Hepatic stellate cell (primary cell): ENCODE measurements at places on chromosomes 5 and 9.
A peak's percentile ranks its signal among the peaks of the same experiment; 100 is the strongest.

GRCh38 chr5:169551146-169551545 lies 32.4 kb upstream of the SPDL1 start:
- no peak for DNase-seq

- no peak for DNase-seq
Measured at GRCh38 chr5:146082798-146083197, 22.6 kb downstream of the PLAC8L1 start.

DNA sequence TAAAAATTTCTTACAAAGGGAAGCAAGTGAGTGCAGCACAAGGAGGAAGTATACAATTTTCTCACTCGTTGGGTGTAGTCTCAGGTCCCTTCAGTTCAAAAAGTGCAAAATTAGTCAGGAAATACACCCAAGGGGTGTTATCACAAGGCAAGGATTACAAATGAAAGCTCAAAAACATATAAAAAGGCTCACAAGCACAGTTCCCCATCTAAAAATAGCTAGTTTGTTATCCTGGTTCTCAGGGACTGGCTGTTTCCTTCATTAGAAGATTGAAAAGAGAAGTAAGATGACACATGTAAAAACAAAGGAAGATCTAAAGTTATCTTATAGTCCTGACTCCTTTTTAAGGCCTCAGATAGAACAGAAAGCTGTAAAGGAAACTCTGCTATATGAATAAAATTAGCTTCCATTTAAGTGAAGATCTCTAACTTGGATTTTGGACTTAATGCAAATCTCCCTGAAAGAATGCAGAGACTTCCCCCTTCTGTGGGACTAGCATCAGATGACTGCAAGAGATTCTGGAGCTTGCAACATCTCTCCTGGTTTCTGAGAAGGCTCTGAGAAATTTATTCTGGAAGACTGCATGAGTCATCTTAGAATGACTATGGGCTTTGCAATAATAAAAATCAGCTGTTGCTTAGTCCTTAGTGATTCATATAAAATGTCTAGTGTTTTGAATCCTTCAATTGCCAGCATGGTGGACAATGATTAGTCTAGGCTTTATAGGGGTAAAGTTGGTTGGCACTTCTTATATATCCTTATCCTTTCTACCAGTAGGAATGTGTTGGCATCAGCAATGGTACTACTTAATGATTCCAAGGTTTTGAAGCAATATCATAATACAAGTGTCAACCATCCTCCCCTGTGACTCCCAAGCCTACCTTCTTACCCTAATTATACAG lies 25.4 kb downstream of the DAB2 start:
- DNase-seq, result peak; percentile 73

DNA sequence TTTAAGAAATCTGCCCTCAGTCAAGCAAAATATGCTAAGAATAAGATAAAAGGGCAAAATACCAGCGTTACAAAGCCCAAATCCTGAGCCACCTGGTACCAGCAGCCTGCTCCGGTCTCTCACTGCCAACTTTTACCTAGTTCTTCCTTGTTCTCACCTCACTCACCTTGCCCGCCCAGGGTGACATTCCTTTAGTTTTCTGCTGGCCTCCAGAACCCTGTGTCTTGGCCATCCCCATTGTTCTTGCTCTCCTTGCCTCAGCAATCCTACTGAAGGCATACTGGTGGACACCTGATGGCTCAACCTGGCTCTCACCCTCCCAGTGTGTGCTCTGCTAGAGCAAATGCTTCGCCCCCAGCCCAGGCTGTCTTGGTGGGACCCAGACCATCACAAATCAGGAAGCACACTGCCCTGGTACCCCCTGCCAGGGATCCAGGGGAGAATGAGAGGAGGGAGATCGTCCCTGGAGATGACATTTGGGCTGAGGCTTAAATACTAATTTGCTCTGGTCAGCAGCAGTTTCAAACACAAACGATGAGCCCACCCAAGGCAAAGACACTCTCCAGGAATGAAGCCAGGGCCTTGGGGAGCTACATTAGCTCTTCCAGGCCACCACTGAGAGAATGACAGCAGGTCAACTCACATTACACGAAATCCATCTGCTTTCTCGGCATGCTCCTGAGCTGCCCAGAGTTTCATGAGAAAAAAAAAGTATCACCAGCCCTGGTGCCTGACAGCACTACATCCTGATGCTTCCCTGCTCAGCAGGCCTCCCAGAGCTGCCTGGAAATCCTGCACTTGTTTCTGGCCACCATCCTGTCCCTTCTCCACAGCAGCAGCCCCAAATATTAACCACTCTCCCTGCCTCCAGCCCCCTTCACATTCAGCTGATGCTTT lies 12.2 kb upstream of the SEPTIN8 start:
- DNase-seq, result no peak

DNA sequence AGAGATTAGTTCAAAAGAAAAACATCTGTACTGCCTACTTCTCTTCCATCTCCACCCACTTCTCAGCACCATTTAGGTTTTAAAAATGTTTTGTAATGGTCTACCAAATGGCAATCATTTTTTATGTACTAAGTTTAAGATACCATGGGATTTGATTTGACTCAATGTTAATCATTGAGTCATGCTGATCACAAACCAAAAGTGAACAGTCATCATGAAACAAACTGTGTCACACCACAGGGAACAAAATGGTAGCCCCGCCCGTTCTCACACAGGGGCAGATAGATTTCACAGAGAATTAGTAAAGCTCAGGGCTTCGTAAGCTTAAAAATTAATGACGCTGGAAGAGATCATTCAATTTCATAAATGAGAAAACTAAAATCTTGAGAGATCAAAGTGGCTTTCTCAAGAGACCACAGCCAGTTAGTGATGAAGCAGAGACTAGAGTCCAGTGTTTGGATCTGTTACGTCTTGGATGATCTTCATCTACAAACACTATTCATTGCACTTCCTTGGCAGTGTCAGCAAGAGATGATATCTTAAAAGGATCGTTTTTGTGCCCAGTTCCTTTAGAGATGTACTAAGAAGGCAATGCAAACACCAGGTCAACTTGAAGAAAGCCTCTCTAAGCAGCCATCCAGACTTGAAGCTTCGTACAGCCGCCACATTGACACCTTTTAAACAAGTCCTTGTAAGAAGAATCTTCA lies 33.9 kb upstream of the TRIO start:
- DNase-seq, result no peak

GRCh38 chr9:3043369-3043768 lies 199.5 kb upstream of the PUM3 start:
- peak; percentile 4 for DNase-seq

- no peak for DNase-seq
Measured at GRCh38 chr5:169393907-169394306, 93.0 kb upstream of the SLIT3 start.

DNA sequence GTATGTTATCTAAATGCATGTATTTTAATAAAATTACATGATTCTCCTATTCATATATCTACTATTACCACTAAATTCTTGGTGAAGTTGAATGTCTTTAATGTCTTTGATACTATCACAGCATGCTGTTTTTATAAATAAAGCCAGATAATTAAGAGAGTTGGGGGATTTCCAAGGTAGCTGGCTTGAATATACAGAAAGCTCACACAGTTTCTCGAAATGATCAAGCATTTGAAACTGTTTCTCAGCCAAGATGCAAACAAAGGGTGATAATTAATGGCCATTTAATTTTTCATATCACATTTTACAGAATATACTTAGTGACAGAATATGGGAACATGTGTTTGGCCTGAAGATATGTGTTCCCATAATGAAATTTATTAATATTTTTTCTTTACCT lies 145.6 kb upstream of the CDH12 start:
- no peak for DNase-seq

GRCh38 chr5:37876943-37877342 lies 37.1 kb upstream of the GDNF start:
- no peak for DNase-seq

- no peak for DNase-seq
Measured at GRCh38 chr9:131259432-131259898, 16.8 kb downstream of the FAM78A start.

GRCh38 chr5:141874262-141874964 lies 3.8 kb downstream of the PCDH1 start:
- DNase-seq, result no peak

DNA sequence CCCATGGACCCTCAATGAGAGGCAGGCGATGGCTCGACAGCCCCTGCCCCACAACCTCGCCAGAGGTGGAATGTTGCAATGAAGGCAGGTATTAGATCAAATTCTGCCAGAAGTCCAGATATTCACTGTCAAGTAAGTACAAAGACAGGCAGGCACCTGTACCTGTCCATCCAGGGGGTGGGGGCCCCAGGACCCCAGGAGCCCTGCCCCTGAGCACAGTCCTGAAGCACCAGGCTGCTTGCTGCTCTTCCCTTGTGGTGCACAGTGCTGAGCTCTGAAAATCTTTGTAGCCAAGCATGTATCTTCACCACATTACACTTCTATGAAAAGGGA lies 26.2 kb upstream of the HMCN2 start:
- no peak for DNase-seq

DNA sequence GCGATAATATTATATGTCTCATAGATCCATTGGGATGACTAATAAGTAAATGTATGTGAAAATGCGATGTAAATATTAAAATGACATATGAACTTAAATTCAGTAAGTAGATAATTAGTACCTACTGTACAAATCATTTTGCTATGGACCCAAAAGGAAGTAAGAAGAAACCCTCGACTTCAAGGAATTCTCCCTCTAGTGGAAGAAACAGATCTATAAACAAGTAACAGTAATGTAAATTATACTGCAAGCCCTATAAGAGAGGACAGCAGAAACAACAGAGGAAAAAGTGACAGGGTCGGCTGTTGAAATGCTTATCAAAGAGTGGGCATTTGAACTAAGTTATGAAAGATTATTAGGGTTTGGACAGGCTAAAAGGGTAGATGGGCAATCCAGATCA lies 320.3 kb downstream of the DMAC1 start:
- DNase-seq, result no peak

DNA sequence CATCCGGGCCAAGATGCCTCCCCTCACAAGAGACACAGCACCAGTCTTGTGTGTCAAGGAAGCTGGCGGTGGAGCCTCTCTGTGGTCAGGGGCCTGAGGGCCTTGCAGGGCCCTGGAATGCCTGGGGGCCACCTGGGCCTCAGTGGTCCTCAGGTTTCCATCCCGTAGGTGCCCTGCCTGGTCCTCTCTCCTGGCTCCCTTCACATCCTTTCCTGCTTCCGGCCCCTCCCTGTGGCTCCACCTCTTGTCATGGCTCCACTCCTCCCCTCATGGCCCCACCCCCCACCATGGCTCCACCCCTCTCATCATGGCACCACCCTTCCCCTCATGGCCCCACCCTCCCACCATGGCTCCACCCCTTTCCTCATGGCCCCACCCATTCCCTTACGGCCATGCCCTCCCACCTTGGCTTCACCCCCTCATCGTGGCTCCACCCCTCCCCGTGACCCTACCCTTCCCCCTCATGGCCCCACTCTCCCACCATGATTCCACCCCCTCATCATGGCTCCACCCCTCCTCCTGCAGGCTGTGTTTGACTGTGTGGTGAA lies 175.8 kb downstream of the CACNA1B start:
- no peak for DNase-seq

GRCh38 chr5:38932854-38933408 lies 87.1 kb downstream of the OSMR start:
- DNase-seq, result no peak

DNA sequence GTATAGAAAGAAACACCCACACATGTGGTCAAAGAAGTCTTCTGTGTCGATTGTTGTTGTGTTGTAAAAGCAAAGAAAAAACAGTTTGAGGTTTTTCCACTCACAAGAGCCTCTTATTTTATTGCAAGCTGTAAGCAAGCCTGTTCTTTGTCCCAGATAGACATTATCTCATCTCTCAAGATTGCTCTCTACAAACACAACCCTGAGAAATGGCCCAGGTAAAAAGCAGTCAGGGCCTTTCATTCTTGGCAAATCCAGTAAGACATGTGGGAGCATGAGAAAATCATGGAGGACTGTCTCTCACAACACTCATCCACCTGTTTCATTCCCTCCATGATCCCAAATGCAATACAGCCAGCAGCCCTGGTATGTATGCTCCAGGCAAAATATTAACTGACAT lies 286.6 kb upstream of the POU5F2 start:
- no peak for DNase-seq

- DNase-seq, result peak; percentile 27
Measured at GRCh38 chr5:56456002-56456401, 222.9 kb upstream of the ANKRD55 start.

- no peak for DNase-seq
Measured at GRCh38 chr5:158324236-158324635, 465.3 kb upstream of the CLINT1 start.

DNA sequence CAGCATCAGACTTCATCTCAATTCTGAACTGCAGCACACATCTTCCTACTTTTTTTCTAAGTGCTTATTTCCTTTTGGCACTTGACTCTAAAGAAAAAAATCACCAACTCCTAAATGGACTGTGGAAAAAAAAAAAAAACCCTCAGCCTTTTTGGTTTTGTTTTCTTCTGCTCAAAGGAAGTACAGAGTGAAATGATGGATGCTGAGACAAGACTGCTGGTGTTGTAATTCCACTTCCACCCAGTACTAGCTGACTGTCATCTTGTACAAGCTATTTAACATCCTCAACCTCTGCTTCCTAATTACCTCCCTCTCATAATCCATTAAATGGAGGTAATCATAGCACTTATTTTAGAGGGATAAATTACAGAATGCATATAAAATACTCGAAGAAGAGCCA lies 171.5 kb upstream of the GNA14 start:
- DNase-seq, result no peak

- DNase-seq, result no peak
Measured at GRCh38 chr5:6376974-6377520, 1.3 kb downstream of the MED10 start.

DNA sequence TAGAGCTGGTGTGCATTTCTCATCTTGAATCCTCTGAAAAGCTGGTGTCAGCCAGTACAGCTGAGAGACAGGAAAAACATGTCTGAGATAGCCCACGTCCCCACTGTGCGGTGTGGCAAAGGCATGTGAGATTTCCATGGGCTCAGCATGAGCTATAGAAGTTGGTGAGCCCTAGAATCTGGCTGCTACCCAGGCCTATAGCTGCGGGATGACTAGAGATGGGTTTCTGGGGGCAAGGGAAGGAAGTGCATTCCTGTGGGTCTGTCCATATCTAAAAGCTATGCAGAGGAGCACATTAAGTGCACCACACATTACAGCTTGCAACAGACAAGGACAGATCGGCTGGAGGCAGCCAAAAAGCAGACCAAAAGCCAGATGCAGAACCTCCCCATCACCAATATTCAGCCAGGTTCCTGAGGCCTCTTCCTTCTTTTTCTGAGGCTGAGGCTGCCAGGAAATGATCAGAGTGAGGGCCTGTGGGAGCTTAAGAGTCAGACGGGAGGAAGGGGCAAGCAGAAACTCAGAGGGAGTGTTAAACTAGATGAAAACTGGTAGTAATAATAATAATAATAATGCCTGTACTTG lies 55.8 kb upstream of the RANBP3L start:
- peak; percentile 46 for DNase-seq

GRCh38 chr9:91163444-91163772 lies 198.3 kb downstream of the AUH start:
- no peak for DNase-seq

- DNase-seq, result no peak
Measured at GRCh38 chr5:89300426-89300970, 417.5 kb upstream of the MEF2C start.

GRCh38 chr5:142823126-142823525 lies 52.9 kb downstream of the ARHGAP26 start:
- no peak for DNase-seq

GRCh38 chr5:158013939-158014338 lies 155.0 kb upstream of the CLINT1 start:
- DNase-seq, result peak; percentile 29
